K562 (cell line): ENCODE measurements at places on chromosomes 12 and 14. TPM values are rescaled to one million over a fixed set of nuclear protein-coding genes. Genes with fewer than 3 reads are reported as not detected.
A peak's percentile ranks its signal among the peaks of the same experiment; 100 is the strongest.

The ERP27 gene
- 0.13 TPM in 1 of 2 replicates, not detected in the other for total RNA-seq

GRCh38 chr12:6958609-6959057, 7.5 kb downstream of the PTPN6 start:
- DNase-seq: no peak
- no peaks in the 10 kb centered on the region for H3K36me3 ChIP-seq
- H3K4me3 ChIP-seq: no peak overlapping the region
- peaks cover 70% of the 10 kb centered on the region for H3K4me1 ChIP-seq
- H3K27ac ChIP-seq: no peak overlapping the region

- H3K36me3 ChIP-seq: no peaks in the 10 kb centered on the region
- peaks cover 57% of the 10 kb centered on the region for H3K27me3 ChIP-seq
- no peak overlapping the region for H3K27ac ChIP-seq
- H3K4me3 ChIP-seq: no peak overlapping the region
- H3K4me1 ChIP-seq: no peaks in the 10 kb centered on the region; the same call in 2 of the 3 replicates
These were observed 45.9 kb downstream of the VWF start for GRCh38 chr12:6078398-6079096.

- H3K27me3 ChIP-seq: no peaks in the 10 kb centered on the region
- H3K4me3 ChIP-seq: no peak overlapping the region
- H3K36me3 ChIP-seq: peaks cover 73% of the 10 kb centered on the region
- H3K27ac ChIP-seq: no peak overlapping the region
These were observed 4.5 kb downstream of the FICD start for GRCh38 chr12:108519558-108519957.

GRCh38 chr12:56725723-56726102, 614 bp upstream of the NACA start:
- DNase-seq: no peak
- peaks cover 14% of the 10 kb centered on the region for H3K4me1 ChIP-seq
- no peaks in the 10 kb centered on the region for H3K27me3 ChIP-seq
- peak overlapping the region; percentile 89 for H3K4me3 ChIP-seq
- H3K36me3 ChIP-seq: peaks cover 62% of the 10 kb centered on the region
